ENCODE measurements at places on chromosomes 7 and 10.

DNA sequence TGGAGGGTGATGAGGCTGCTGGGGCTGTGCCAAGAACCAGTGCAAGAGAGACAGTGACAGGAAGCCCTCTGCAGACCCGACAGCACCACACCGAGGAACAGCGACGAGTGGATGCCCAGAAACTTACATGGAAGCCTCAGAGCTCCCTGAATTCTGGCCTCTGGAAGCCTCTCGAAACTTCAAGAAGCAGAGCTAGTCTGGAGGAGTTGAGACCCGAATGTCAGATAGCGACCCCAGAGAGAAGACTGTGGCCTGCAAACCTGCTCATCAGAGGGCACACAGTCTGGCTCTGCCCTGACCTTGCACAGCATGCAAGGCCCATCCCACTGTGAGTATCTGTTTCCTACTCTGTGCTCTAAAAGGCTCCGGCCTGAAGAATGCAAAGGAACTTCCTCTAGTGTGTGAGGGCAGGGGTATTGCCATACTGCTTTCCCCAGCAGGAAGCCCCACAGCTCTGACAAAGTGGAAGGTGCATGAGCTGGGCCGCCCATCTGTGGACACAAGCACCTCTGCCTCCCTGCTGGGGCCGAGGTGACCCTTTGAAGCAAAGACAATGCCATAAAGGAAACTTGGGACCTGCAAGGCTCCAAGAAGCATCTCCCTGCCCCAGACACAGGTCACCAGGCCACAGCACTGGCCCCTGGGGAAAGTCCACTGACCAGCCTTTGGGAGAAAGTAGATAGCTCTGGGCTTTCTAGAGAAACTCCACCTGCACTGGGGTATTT lies 10.5 kb upstream of the C10orf71 start:
- H3K36me3 ChIP-seq = no peaks in the 10 kb centered on the region
- no peak for DNase-seq
- H3K4me3 ChIP-seq = no peak overlapping the region
- H3K4me1 ChIP-seq = no peaks in the 10 kb centered on the region
- H3K27ac ChIP-seq = no peak overlapping the region
- no peaks in the 10 kb centered on the region for H3K27me3 ChIP-seq

- H3K36me3 ChIP-seq = no peaks in the 10 kb centered on the region
- DNase-seq = no peak
- no peak overlapping the region for H3K27ac ChIP-seq
- H3K4me3 ChIP-seq = no peak overlapping the region
Observed at GRCh38 chr7:24381894-24382505, 98.0 kb downstream of the NPY start.

DNA sequence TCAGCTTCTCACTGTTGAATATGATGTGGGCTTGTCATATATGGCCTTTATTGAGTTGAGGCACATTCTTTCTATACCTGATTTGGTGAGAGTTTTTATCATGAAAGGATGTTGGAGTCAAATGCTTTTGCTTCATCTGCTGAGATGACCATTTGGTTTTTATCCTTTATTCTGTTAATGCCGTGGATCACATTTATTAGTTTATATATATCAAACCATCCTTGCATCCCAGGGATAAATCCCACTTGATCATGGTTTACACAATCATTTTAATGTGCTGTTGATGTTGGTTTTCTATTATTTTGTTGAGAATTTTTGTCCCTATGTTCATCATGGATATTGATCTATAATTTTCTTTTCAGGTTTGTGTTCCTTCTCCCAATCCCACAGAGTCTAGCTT lies 67.0 kb downstream of the EBLN1 start:
- H3K4me1 ChIP-seq = no peaks in the 10 kb centered on the region
- no peak for DNase-seq
- H3K4me3 ChIP-seq = no peak overlapping the region
- H3K27me3 ChIP-seq = no peaks in the 10 kb centered on the region

- H3K36me3 ChIP-seq = no peaks in the 10 kb centered on the region
- H3K4me1 ChIP-seq = peaks cover 13% of the 10 kb centered on the region
- peak overlapping the region; percentile 34 for H3K27ac ChIP-seq
- H3K27me3 ChIP-seq = no peaks in the 10 kb centered on the region
- DNase-seq = no peak
Observed at GRCh38 chr10:14010101-14010558, 320.6 kb downstream of the FRMD4A start.

DNA sequence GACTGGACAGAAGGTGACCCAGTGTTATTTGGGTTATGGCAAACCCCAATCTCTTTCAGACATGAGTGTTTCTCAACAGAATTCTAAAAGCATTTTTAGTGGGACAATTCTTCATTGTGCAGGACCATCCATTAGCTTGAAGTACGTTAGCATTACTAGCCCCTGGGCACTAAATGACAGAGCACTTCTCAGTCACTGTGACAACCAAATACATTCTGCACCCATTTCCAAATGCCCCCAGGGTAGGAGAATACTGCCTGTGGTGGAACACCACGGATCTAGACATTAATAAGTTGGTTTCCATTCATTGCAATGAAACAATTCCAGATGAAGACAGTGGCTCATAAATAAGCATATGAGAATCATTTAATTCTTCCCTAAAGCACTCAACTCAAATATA lies 102.4 kb upstream of the FRMD4A start:
- H3K36me3 ChIP-seq = no peaks in the 10 kb centered on the region
- no peaks in the 10 kb centered on the region for H3K27me3 ChIP-seq
- H3K27ac ChIP-seq = no peak overlapping the region
- no peak for DNase-seq

GRCh38 chr7:76340617-76341131 lies 18.1 kb downstream of the YWHAG start:
- peaks cover 4% of the 10 kb centered on the region for H3K4me1 ChIP-seq
- no peak overlapping the region for H3K27ac ChIP-seq
- peaks cover 22% of the 10 kb centered on the region for H3K36me3 ChIP-seq
- no peak for DNase-seq
- H3K4me3 ChIP-seq = no peak overlapping the region
- H3K27me3 ChIP-seq = no peaks in the 10 kb centered on the region

GRCh38 chr7:104820836-104821535 lies 193.0 kb upstream of the KMT2E start:
- H3K36me3 ChIP-seq = no peaks in the 10 kb centered on the region
- no peak for DNase-seq
- H3K4me3 ChIP-seq = no peak overlapping the region
- H3K4me1 ChIP-seq = no peaks in the 10 kb centered on the region
- H3K27ac ChIP-seq = no peak overlapping the region
